Natural killer cell treated with Interleukin-12 subunit alpha and Interleukin-12 subunit beta and Interleukin-15 and Interleukin-18, amount 100 ng/mL, for 72 hours (primary cell): ENCODE measurements at places on chromosomes 6 and 20. TPM values are rescaled to one million over a fixed set of nuclear protein-coding genes. Genes with fewer than 3 reads are reported as not detected.
A peak's percentile ranks its signal among the peaks of the same experiment; 100 is the strongest.

DNA sequence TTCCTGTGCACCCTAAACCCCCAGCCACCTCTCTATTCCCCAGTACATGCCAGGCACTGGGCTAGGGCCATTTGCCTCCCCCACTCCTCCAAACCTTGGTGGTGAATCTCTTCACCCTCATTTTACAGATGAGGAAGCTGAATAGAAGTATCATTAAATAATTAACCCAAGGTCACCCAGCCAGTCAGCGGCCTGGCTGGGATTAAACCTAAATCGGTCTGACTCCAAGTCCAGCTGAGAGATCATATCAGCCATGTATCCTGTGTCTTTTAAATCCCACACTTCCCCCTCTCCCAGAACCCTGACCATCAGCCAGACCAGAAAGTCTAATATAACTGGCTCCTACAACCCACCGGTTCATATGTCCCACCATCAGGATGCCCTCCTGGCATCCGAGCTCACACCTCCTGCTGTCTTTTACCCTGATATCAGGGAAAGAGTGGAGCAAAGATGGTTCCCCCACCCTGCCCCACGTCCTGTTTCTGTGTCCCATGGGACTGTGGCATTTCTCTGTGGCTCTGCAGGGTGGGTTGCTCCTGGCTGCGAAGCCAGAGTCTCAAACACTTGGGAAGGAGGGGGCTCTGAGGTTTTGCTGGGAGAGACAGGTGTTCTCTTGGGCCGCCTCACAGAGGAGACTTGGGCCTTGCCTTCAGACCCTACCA is 145.3 kb downstream of the VEGFA start:
- no peak for DNase-seq

GRCh38 chr6:120478650-120479049 is 855.6 kb downstream of the TBC1D32 start:
- no peak for DNase-seq

DNA sequence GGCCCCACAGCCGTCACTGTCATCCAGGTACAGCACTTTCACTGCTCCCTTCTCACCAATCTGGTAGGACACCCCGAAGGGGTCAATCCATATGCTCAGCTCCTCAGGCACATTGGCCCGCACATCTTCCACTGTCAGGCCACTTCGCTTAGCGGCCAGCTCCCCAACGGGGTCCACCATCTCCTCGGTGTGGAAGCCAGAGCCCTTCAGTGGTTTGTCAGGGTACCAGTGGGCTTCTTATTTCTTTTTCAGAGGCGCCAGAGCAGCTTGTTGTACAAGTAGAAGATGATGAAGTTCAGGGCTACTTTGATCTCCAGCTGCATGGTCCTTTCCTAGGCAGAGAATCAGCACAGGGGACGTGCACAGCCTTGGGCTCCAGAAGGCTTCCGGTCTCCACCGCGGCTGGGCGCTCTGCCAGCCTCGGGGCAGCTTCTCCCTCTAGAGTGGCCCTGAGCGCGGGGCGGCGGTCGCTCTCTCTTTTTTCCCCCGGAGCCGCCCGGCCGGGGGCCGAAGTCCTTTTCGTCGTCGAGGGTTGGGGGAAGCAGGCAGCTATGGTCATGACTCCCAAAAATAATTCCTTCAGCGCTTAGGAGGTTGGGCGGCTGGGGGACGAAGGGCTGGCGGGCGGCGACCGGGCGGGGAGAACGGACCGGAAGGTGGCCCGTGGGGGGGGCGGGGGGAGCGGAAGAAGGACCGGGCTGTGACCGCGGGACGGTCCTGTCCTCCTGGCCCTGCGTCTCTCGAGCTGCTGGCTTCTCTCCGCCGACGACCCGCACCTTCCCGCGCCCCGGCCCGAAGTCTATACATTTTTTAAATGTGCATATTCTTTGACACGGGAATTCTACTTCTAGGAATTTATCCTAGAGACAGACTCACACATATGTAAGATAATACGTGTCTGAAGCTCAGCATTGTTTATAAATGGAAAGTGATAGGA is 6.5 kb upstream of the ZSCAN9 start:
- DNase-seq: peak; percentile 71

GRCh38 chr20:36402708-36403107 is 96.6 kb downstream of the DLGAP4 start:
- DNase-seq: no peak

DNA sequence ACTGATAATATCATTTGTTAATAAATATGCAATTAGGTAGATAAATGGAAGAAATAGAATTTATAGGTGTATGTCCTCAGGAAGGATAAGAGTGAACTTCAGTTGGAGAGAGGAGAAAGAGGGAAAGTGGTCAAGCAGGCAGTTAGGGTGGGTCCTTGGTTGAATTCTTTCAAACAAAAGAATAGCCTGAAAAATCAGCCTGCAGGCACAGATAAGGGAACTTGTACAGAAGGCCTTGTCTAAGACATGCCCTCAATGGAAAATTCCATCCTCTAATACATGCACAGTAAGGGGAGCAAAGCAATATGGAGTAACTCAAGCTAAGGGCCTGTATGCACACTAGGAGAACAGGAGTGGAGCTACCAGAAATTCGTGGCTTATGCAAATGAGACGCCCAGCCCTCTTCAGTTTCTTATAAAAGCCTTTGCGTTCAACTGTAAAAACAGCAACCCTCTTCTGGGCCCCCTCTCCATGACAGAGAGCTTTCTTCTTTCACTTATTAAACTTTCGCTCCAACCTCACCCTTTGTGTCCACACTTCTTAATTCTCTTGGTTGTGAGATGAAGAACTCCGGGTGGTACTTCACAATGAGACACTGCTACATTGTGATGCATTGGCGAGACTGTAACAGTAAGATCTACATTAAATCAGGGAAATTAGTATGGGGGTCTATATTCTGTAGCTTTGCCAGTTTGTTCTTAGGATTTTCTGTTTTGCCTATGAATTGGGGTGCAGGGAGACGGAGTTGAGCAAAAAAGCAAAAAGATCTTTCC is 147.0 kb downstream of the HS3ST5 start:
- DNase-seq: no peak

DNA sequence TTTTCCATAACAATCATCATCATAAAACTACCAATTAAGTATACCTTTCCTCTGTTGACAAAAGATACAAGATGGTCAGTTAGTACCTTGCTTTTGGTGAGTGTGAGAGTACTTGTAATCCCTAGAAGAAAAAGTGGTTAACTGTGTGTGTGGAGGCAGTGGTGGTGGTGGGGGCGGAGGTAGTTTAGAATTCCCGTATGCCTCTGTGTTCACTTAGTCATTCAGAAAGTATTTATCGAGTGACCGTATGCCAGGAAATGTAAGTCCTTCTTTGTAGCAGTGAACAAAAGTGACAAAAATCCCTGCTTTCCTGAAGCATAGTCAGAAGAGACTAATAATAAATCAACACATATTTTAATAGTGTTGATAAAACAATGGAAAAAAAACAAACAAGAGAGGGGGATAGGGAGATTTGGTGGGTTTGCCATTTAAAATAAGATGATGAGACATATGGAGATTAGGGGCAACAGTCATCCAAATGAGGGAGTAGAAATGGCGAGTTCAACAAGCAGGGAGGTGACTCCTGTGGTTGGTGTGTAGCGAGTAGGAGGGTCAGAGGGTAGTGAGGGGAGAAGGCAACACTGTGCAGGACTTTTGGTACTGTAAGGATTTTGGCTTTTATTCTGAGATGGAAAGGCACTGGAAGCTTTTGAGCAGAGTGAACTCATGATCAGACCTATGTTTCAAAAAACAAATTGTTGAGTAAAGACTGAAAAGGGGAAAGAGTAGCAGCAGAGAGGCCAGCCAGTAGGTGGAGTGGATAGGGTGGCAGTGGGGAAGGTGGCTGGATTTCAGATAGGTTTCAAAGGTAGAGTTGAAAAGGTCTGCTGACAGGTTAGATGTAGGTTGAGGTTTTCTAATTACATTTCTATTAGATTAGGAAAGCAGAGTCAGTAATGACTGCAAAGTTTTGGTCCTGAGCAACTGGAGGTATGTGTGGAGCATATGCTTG is 40.3 kb upstream of the SIM1 start:
- no peak for DNase-seq

DNA sequence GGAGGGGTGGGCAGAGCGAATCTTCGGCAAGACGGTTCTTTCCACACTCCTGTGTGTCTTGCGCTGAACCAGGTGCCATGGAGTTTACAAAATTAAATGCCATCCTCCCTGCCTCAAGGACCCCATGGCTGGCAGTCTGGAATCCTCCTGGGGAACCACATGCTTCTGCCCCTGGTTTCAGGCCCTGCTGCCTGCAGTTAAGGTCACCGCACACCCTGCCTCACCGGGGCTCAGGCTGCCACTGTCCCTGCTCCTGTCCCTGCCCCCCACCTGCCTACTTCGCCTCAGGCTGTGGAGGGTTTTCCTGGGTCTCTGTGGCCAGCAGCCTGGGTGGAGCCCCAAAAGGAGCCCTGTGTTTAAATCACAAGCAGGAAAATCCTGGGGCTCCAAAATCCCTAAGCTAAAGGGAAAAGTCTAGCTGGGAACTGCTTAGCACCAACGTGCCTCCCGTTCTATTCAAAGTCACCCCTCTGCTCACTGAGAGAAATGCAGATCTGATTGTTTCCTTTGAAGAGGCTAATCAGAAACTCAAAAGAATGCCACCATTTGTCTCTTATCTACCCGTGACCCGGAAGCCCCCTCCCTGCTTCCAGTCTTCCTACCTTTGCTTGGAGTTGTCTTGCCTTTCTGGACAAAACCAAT is 10.6 kb upstream of the TTLL2 start:
- DNase-seq: no peak

DNA sequence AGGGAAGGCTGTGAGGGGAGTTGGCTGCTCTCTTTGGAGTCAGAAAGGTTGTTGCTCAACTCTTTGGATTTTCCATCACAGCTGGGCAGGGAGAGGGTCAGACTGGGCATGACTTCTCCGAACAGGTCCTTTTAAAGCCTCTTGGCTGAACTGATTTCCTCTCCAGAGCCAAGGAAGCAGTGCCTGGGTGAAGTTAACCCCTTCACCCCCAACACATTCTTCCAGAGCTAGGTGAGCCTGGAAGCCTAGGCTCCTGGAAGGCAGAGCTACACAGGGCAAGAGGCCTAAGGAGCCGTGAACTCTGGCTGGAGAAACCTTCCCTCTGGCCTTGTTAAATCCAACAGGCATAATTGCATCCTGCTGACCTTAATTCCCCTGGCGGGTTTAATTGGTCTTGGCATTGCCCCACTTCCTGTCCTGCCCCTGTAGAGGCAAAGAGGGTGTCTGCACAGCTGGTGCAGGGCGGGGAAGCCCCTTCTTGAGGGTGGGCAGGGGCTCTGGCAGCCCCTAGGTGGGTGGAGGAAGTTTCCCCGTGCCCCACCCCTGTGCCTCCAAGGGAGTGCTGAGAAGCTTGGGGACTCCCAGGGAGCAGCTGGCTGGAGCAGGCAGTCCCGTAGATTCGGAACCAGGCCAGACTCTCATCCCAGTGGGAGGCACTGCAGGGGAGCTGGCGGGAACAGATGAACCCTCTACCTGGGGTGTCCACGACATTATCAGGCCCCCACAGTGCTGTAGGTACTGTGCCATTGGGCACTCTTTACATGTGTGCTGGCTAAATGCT is 3.6 kb upstream of the MYLK2 start:
- DNase-seq: no peak

DNA sequence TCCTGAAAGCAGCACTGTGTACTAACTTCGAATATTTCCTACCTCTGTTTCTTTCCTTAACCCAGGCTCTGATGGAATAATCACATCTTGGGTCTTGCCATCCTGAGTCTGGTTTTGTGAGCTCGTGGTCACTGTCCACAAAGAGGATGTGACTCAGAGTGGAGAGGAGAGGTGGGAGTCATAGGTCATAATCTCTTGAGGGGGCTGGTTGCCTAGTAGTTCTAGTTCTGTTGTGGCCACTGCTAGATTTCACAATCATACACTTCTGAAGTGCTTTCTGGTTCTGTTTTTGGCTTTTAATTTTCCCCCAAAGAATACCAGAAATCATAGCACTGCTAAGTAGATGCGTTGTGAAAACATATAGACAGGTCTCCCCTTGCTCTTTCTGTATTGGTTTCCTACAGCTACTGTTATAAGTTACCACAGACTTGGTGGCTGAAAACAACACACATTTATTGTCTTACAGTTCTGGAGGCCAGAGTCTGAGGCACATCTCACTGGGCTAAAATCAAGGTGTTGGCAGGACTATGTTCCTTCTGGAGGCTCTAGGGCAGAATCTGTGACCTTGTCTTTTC is 102.8 kb downstream of the NRSN1 start:
- DNase-seq: no peak

- DNase-seq: no peak
These were observed 162.7 kb upstream of the MARCKS start for GRCh38 chr6:113694278-113695077.

DNA sequence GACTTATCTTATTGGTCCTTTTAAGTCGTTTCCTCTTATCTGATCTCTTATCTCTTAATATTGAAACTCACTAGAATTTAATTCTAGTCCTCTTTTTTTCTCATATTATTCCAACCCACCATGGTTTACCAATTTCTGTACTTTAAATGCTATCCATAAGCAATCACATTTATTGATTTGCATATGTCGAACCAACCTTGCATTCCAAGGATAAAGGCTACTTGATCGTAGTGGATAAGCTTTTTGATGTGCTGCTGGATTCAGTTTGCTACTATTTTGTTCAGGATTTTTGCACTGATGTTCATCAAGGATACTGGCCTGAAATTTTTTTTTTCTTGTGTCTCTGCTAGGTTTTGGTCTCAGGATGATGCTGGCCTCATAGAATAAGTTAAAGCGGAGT is 7.7 kb downstream of the DEFB125 start:
- no peak for DNase-seq

DNA sequence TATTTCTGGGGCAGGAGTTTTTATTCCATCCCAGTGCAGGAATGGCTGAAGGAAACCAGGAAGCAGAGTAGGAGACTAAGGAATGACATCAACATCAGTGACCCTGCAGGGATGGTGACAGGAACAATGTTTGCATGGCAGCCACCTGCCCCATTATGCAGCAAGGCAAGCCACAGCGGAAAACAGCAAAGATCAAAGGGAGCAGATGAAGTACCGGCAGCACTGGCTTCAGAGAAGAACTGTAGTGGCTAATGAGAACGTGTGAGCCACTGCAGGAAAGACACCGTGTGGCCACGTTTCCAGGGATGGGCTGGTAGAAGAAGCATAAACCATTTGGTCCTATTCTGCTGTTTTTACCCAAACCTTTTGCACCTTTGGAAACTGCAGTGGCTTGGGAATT is 52.9 kb upstream of the TAB2 start:
- no peak for DNase-seq

GRCh38 chr6:19603721-19604120 is 233.4 kb upstream of the ID4 start:
- no peak for DNase-seq

- no peak for DNase-seq
These were observed 109.3 kb downstream of the GRIK2 start for GRCh38 chr6:101502818-101503217.

GRCh38 chr6:138486249-138487101 is 12.8 kb downstream of the NHSL1 start:
- no peak for DNase-seq

GRCh38 chr6:10587656-10588406 is 66.7 kb downstream of the GCNT2 start:
- DNase-seq: no peak

HCK gene
- 0.14 TPM for total RNA-seq

KLHDC3 gene
- 60.8 TPM for total RNA-seq

AFG1L gene
- total RNA-seq: 5.0 TPM

LRRC73 gene
- total RNA-seq: 0.36 TPM
